Mucosa of descending colon (tissue), 3 donors: ENCODE measurements at places on chromosomes 12 and 14.

- no peak for DNase-seq
Observed at GRCh38 chr12:81167694-81168093, 89.8 kb downstream of the ACSS3 start.

DNA sequence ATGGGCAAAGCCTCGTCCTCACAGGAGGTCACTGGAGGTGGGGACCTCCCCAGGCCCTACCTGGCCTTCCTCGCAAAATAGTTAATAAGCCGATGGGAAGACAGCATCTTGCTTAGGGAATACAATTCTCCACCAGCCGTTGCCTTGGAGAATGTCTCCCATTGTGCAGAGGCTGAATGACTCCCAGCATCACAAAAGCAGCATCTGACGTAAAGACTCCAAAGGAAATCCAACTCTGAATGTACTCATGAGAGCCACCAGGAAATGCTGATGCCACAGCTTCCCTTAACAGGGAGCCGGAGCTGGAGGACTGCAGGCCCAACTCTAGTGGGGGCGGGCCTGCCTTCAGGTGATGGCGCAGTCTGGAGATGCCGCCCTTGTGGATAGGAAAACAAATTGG lies 15.5 kb downstream of the CCDC63 start:
- DNase-seq, result no peak

GRCh38 chr14:80388980-80389711 lies 177.8 kb upstream of the DIO2 start:
- no peak for DNase-seq

DNA sequence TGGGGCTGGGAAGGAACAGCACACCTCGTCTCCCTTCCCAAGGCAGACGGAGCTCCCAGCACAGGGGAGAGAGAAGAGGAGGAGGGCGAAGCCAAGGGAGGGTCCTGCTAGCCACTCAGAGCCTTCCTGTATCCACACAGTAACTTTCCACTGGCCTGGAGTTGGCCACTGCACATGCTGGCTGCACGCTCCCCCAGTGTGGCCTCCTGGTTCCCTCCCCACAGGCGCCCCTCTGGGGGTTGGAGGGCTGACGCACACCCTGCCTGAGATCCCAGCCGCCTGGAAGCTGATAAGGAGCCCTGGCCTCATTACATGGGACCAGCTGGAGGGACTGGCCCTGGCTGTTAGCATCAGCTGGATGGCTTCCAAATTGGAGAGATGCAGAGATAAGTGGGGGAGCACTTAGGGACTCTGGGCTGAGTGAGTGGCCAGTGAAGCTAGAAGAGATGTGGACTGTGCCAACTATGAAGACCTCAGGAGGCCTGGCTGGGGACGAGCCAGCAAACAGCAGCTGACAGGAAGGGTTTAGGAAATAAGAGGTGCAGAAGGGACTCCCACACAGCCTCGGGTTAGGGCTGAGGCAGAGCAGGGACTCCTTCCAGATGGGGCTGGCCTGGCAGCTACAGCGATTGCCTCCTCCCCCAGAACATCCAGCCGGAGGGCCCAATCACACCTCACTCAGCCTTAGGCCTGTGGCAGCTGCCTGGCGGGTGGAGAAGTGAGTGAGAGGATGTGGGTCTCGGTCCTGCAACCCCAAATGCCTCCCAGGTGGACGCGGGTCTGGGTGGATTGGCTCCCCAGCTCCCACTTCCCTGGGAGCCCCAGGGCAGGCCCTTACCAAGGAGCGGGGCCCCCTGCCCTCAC lies 26.3 kb upstream of the BCDIN3D start:
- peak; percentile 53 for DNase-seq

- DNase-seq, result no peak
Observed at GRCh38 chr12:58657190-58657589, 263.1 kb downstream of the LRIG3 start.

GRCh38 chr14:68513838-68514607 lies 278.8 kb downstream of the ZFP36L1 start:
- no peak for DNase-seq

- no peak for DNase-seq
Observed at GRCh38 chr14:80959496-80959895, 4.1 kb downstream of the TSHR start.

- no peak for DNase-seq
Observed at GRCh38 chr12:51846271-51846691, 2.2 kb downstream of the FIGNL2 start.

- DNase-seq, result no peak
Observed at GRCh38 chr12:93319523-93320050, 58.1 kb upstream of the NUDT4 start.

- no peak for DNase-seq
Observed at GRCh38 chr12:89469361-89469760, 55.2 kb downstream of the GALNT4 start.

DNA sequence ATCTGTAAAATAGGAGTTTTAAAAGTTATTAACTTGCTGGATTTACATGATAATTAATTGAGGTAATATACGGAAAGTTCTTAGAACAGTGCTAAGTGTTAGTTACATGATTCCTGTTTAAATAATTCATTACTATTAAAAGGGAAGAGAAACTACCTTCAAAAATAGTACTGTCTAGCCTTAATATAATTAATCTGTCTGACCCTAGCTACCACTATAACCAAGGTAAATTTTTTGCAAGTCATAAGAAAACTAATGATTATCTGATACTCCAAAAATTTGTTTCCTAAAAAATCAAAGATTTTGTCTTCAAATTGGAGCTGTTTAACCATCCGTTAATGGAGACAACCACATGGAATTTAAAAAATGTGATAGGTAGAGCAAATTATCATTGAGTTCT lies 294.3 kb upstream of the FBXO33 start:
- no peak for DNase-seq
